ENCODE measurements at places on chromosomes 5 and 9.

DNA sequence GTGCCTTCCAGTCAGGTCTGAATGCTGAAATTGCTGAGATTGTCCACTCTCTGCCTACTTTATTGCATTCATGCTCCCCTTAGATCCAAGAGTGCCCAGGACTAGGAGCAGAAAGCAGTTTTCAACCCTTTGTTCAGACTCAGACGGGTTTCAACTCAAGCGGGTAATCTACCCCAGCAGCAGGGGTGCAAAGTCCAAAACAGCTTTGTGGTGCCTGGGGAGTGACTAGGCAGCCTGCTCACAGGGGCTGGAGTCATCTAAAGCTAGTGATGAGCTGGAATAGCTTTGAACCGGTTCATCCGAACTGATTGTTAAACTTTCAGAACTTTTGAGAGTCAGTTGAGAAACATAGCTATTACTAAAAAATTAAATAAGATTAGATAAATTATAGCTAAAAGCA, 71.0 kb upstream of the IQGAP2 start:
- no peak for DNase-seq

DNA sequence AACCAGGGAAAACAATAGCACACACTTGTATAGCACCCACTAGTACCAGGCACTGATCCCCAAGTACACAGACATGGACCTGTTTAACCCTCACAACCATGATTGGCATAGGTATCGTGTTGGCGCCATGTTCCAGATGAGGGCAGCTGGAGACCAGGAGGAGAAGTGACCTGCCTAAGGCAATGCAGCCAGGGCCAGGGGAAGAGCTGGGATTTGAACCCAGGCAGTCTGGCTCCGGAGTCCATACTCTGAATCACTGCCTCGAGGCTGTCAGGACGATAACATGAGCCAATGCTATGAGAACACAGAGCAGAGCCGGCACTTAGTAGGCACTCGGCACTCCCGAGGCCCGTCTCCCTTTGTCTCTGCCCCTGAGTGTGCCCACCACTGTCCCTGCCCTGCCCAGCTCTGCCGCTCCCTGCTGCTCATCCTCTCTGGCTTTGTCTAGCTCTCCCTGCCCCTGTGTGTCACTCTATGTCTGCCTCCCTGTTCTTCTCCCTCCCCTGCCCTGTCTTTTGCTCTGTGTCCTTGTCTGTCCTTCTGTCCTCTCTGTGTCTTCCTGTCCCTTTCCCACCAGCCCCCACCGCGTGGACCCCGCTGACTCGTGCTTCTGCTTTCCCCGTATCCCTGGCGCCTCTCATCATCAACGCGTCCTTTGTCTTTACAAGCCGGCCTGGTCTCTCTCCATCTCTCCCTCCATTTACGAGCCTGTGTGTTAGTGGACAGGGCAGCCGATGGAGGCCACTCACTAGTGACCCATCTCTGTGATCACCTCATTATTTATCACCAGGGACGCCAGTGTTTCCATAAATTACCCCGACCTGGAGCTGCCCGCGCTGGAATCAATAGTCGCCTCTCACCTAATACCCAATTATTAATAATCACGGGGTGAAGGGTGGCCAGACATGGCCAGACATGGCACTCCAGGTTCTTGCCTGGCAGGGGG, 99.4 kb upstream of the MVB12B start:
- no peak for DNase-seq

DNA sequence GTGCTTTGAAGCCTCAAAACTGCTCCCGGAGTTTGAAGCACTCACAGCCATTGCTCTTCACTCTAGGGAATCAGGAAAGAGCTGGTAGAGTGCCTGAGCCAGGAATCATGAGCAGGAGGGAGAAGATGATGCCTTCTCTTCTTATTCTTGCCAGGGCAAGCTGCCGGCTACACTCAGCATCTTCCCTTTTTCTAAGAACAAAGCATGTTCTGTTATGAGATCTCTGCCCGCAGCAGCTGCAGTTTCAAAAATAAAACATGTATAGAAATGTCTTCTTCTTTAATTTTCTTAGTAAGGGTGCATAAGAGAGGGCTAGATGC, 57.9 kb upstream of the RICTOR start:
- no peak for DNase-seq

DNA sequence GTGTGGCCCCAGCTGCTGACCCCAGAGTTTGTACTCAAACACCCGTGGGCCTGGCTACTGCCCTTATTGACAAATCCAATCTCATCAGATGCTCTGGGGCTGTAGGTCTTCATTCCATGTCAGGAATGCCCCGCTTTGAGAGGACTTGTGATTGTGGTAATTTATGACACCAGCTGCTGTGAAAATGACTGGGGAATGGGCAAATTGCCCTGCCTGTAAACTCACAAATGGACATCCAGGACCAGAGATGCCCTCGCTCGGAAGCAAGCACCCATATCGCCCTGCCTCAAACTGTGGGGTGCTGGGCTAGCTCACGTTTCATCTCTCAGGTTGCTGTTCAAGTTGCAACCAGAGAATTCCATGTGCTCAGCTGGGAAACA, 225.9 kb upstream of the MAP3K1 start:
- no peak for DNase-seq

- no peak for DNase-seq
Measured at GRCh38 chr9:21833090-21833801, 30.8 kb downstream of the MTAP start.

- no peak for DNase-seq
Measured at GRCh38 chr9:76227156-76227555, 167.1 kb downstream of the RFK start.

DNA sequence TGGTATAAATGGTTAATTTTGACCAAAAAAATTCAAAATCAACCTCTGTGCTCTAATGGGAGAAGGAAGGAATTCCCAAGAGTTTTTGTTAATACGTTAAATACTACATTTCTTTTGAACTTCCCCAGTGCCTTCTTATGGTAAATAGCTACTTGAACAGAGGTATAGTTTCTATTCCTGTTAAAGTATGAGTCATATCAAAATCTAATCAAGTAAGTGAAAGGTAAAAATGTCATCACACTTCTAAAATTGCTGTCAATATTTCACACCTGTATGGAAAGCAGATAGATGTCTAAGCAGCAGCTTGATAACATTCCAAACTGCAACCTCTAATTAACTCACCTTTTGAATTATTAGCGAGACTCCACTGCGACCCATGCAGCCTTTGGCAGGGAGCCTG, 214.1 kb upstream of the MEF2C start:
- no peak for DNase-seq

DNA sequence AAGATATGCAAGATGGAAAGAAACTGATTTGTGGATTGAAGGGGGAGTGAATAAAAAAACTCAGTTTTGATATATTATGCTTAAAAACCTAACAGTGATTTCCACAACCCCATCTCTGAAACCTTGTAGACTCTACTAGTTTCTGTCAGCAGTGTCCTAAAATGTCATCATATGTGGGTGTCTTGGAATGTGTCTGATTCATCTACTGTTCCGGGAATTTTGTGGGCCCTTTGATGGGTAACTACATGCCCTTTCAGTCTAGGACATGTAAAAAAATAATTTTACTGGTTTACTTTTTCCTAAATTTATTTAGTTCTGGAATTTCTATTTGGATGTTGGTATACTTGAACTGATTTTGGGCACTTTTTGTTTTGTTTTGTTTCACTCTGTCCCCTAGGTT, 118.9 kb upstream of the NMUR2 start:
- no peak for DNase-seq

DNA sequence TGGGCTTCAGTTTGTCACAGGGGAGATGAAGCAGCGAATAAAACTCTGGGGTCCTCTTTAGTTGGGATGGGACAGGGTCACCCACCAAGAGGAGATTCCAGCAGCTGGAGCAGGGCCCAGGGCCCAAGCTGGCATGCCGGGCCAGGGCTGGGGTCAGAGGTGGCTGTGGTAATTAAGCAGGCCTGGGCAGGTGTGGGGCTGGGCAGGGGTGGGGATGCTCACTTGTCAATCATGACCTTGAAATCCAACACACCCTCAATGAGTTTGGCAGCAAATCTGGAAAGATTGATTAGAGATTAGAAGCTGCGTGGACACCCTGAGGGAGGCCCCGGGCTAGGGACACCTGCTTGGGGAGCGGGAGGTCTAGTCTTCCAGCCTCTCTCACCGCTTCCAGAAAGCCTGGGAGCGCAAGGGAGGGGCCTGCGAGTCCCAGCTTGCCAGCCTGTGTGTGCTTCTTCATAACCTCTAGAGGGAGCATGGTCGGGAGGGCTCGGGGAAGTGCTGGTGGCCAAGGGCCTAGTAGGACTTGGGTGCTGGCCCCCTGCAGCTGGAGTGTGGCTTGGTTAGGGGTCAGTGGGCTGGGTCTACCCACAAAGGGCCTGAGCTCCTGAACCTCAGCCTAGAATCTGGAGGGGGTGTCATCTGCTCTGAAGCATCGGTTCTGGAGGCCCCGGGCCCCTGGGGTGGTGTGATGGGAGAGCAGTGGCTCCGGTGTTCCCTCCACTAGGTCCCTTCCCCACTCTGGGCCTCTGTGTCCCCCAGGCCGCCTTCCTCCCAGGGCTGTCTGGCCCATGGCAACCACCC, 7.6 kb downstream of the CRAT start:
- DNase-seq, result no peak

GRCh38 chr5:148903587-148903986, 77.2 kb downstream of the ADRB2 start:
- no peak for DNase-seq

DNA sequence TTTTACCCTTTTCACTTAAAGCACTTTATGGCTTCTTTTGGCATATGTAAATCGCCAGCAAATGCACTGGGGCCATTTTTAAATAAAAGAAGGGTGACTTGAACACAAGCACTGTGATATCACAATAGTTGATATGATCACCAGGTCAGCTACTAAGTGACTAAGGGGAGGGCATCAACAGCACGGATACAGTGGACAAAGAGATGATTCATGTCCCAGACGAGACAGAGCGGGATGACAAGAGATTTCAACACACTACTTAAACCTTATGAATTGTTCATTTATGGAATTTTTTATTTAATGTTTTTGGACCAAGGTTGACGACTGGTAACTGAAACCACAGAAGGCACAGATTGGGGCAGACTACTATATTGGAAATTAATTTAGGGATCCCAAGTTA, 54.1 kb downstream of the RORB start:
- no peak for DNase-seq

DNA sequence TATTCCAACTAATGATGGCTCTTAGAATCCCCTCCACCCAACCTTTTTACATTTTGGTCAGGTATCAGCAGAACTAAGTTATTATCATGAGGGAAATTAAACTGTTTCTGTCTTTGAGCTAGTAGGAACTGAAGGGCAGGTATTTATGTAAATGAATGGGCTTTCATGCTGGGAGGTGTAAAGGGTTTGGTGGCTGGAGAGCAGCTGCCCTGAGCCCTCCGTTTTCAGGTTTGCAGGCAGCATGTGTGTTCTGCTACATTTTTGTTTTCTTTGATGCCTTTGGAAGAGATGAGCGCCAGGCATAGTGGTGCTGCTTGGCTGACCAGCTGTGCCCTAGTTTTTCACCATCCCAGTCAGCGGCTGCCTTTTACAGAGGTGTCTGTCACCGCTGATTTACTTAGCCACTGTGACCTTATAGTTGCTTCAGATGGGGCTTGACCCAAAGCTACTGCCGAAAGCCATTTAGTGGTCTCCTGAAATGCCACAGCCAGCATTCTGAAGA, 231.9 kb downstream of the MAST4 start:
- no peak for DNase-seq

DNA sequence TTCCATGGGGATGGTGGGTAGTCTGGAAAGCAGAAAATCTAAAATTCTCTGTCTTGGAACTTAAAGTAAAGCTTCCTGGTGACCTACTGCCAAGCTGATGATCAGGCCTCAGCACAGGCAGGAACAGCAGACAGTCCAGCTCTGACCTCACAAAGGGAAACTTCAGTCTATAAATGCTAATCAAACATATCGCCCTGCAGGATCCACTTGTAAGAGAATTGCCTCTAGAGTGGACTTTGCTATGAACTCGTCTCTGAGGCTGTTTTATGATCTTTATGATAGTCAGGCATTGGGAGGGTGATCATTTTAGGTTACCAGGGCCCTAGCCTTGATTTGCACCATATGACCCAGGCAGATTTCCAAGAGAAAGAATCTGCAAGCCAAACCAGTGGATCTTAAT, 67.6 kb upstream of the SELENOP start:
- DNase-seq, result no peak

DNA sequence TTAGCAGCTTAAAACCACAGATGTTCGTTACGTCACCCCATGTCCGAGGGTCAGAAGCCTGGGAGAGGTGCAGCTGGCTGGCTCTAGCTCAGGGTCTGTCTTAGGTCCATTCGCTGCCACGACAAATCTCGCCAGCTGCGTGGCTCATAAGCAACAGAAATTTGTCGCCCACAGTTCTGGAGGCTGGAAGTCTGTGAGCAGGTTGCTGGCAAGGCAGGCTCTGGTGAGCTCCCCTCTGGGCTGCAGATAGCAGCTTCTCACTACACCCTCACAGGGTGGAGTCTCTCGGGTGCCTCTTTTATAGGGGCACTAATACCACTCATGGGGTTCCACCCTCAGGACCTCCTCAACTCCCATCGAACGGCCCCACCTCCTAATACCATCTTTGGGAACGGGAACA, 40.1 kb upstream of the FCN2 start:
- no peak for DNase-seq

DNA sequence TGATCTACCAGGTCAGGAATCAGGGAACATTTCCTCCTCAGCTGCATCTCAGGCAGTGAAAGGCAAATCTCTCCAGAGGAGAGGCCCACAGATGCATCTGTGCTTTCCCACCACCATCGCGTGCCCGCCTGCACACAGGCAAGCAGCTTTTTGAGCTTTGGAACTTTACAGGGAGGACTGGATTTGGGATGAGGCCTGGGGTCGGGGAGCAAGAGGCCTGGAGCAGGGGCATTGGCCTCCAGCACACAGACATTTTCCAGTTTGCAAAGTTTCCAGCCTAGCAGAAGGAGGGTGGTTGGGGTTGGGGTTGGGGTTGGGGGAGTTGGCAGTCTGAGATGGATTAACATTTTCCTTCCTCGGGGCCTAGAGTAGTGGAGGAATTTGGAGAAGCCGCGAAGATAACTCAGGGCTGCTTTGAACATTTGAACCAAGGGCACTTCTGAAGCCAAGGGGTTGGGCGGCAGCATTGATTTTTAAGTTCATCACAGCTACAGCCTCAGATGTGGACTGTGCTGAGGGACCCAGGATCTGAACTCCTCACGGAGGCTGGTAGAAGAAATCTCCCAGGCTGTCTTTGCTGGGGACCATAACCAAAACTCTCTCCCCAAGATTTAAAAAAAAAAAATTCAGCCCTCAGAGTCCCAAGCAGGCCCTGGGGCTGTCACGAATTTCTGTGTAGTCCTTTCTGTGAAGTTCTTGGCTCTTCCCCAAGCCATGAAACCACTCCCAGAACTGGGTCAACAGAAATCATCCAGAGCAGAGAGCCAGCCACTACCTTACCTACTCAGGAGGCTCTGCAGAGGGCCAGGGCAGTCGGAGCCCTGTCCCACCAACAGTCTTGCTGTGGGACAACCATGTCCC, 25.6 kb downstream of the C5orf15 start:
- no peak for DNase-seq

GRCh38 chr5:152061095-152061494, 136.4 kb upstream of the GLRA1 start:
- DNase-seq, result no peak
